HepG2 (cell line): ENCODE measurements at places on chromosomes 1 and 21. TPM values are rescaled to one million over a fixed set of nuclear protein-coding genes. Genes with fewer than 3 reads are reported as not detected.

DNA sequence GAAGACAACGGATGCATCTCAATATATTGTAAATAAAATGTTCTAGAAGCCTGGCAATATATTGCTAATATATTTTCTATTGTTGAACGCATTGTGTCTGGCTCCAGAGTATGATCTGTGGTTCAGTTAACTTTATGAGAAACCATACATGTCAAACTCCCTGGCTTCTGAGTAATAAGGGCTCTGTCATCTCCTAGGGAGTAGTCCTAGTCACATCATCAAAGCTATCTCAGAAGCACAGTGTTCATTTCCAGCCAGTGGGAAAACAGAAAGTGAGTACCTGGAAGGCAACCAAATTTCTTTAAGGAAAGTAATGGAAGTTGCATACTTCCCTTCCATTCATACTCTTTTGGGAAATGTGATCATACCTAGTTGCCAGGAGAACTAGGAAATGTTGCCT is 27.0 kb upstream of the ST6GALNAC5 start:
- DNase-seq, result no peak

DNA sequence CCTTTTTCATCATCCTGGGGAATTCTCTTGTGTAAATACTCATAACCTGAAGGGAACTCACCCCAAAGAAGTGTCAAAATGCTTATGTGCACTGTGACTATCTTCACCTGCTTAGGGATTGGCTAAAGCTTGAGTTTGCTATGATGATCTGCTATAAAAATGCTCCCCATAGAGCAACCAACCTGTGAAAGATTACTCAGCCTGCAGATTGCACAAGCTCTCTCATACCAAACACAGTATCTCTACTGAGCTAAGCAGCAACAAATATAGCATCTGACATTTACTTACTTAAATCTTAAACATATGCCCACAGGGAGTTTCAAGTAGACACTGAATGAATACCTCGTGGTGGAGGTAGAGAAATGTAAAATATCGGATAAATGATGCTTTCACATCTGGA is 725.8 kb downstream of the MRPL39 start:
- DNase-seq, result no peak

The PYHIN1 gene
- not detected in 2 replicates for polyA plus RNA-seq

- DNase-seq, result no peak
Observed at GRCh38 chr1:214966346-214966745, 116.2 kb upstream of the KCNK2 start.

- DNase-seq, result no peak
Observed at GRCh38 chr21:24561291-24561690, 1046.0 kb downstream of the MRPL39 start.

The SPRR1B gene
- not detected in 2 replicates for polyA plus RNA-seq

The FMO4 gene
- 0.10 and 0.29 TPM in 2 replicates for polyA plus RNA-seq

The TTLL10 gene
- not detected in 2 replicates for polyA plus RNA-seq

DNA sequence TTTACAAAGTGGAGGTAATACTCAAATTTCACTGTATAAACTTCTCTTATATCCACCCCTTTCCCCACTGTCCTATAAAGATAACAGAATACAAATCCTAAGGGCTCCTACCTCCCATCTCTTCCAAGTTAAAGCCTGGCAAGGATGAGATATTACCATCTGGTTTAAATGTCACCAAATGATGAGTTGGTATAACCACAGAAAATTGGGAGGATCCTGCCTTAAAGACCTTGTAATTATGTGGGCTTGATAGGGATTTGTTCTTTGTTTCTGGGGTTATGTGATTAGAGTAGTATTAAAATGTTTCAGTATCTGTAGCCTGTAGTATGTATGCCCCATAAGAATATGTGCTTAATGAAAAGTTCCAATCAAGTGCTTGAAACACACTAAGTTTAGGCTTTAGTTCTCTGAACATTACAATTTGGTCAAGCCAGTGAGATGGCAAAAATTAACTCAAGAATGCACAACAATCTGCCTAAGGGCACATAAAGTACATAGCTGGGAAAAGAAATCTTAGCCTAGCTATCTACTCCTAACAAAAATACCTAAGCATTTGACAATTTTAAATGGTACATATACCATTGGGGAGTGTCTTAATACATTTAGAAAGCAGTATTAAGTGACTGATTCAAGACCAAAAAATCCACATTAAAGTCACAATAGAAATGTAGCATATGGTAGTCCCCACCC is 14.0 kb downstream of the KDM5B start:
- no peak for DNase-seq

DNA sequence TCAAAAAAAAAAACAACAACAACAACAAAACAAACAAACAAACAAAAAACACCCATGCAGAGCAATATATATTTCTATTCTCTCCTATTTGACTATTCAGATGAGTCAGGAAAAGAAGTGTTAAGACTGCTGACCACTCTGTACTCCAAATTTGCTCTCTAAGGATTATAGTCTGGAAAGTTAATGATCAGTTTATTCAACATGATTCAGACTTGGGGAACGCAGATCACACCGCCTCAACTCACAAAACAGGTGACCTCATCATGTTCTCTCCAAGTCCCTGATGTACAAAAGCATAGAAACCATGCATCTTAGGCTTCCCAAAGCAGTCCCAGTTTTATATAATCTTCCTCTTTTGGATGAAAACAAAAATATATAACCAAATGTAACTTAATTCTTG is 51.9 kb upstream of the PRRC2C start:
- no peak for DNase-seq

The GJC2 gene
- 1.6 and 2.5 TPM in 2 replicates for polyA plus RNA-seq

The CDK18 gene
- 38.8 and 45.3 TPM in 2 replicates for polyA plus RNA-seq
